ENCODE measurements at places on chromosomes 1 and 21.
A peak's percentile ranks its signal among the peaks of the same experiment; 100 is the strongest.

- no peak for DNase-seq
Measured at GRCh38 chr21:45151445-45152160, 77.2 kb downstream of the ADARB1 start.

GRCh38 chr21:35113064-35113463 is 64.0 kb upstream of the RUNX1 start:
- DNase-seq = no peak

- DNase-seq = no peak
Measured at GRCh38 chr1:196385109-196385508, 223.1 kb downstream of the KCNT2 start.

GRCh38 chr1:68745451-68745850 is 248.6 kb upstream of the DEPDC1 start:
- no peak for DNase-seq

DNA sequence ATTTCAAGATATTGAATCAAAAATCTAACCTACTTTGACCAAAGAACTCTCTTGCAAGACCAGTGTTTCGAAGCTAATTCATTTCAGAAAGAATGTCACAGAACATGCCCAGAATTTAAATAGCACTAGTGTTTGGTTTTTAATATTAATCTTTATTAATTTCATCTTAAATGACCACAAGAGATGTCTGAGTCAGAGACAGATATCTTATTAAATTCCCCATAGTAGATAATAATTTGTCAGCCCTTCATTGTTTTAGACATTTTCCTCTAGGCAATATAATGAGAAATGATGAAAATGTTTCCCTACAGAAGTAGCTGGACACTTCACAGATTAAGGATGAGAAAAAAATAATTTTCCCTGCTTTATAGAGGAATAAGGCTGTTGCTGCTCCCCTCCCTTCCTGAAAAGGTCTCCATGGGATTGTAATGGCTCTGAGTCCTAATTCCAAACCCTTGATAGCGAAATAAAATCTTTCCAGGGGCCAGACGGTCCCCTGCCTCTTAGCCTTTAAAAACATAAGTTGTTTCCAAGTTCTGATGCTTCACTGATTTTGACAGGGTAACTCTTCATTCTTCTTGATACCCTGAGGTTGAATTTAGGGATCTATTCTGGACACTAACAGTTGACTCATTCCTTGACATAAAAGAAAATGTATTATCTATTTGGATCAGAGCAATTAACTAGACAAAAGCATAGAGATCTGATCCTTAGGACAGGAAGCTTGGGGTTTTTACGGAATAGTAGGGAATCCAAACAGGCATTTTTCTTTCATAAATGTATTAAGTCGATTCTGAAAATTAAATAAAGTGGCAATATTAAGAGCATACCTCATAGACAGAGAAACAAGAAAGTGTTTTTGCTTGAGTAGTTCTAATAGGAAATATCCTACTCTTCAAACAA is 820.8 kb downstream of the BRINP3 start:
- DNase-seq = no peak

DNA sequence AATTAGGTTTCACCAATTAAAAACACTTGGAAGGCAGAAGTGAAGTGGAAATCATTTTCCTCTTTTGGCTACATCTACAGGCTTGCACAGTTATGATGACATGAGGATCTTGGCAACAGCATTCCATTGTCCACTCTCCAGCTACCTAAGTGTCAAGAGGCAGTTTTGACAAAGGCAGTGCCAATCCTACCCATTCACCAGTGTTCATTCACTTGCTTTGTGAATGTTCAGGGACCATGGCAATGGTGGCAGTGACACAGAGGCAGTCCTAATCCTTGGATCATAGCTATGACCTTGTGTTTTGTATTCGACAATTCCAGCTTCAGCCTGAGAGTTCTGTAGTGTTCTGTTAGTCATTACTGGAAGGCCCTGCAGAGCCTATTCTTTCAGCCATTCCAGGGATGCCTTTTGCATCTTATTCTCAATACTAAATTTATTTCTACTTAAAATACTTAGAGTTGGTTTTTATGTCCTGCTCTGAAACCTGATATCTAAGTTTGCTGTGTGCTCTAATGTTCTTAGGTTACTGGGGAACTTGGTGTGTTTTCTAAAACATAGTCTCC is 36.7 kb downstream of the CRB1 start:
- no peak for DNase-seq

GRCh38 chr21:34835526-34835925 is 166.7 kb downstream of the CLIC6 start:
- DNase-seq = peak; percentile 62

GRCh38 chr1:177209357-177209756 is 38.6 kb downstream of the BRINP2 start:
- peak; percentile 100 for DNase-seq

DNA sequence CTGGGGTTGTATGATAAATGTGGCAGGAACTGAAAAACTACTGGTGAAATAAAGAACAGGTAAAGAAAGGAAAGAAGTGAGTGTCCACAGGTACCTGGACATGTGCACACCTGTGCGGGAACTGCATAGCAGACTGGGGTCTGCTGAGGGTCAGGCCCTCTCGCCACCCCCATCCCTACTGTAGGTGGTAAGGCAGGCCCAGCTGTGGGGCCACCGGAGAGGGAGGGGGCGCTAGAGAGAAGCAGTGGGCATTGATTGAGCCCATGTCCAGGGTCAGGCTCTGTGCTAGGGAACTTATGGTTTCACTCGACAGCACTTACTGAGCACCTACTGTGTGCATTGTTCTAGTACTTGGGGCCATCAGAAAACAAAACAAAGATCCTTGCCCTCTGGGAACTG is 400.5 kb downstream of the MATN1 start:
- no peak for DNase-seq

GRCh38 chr21:16243396-16243795 is 513.6 kb downstream of the USP25 start:
- DNase-seq = no peak

DNA sequence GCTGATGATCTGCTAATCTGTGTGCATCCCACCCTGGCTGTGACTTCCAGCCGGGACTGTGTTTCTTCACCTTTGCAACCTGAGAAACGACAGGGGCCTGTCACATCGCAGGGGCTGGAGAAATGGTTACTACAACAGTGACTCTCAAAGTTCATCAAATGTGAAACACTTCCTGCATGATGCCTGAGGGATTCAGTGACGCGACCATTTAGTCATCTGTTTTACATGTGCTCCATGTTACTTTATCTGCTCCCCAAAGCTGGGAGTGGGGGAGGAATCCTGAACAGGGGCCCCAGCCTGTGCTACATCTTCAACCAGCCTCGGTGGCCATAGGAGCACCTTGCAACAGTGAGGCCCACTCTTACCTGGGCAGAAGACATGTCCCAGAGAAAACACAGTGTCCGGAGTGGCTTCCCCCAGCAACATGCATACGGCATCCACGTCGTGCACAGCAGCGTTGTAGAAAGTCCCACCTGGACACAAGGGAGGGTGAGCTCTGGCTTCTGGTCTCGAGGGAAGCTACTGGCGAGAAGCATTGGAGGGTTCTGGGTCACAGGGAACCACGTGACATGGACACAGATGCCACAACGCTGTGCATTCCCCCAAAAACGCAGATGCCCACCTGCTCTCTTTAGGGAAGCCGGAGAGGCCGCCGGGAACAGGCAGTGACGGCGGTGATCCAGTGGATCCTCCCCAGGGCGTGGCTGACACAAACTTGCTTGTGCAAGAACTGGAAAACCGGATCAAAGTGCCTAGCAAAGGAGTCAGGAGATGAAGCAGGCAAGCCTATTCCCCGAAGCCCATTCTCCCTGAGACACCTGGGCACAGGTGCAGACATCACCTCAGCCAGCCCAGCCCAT is 9.6 kb upstream of the CCDC27 start:
- DNase-seq = no peak

GRCh38 chr1:1112237-1112985 is 3.5 kb downstream of the C1orf159 start:
- DNase-seq = no peak

- peak; percentile 57 for DNase-seq
Measured at GRCh38 chr1:53449021-53449420, 10.2 kb upstream of the DMRTB1 start.

DNA sequence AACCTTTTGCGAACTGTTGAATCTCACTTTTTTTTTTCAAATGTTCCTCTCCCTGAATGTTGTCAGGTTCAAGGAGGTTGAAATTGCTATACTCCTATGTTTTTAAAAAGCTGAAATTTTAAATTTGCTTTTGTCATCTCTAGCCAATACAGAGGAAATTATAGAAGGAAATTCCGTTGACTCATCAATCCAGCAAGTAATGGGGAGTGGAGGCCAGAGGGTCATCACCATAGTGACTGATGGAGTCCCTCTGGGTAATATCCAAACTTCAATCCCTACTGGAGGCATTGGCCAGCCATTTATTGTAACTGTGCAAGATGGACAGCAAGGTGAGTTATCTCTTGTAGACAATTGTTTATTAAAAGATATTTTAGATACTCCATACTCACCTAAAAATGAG is 36.3 kb downstream of the GABPB2 start:
- DNase-seq = no peak

DNA sequence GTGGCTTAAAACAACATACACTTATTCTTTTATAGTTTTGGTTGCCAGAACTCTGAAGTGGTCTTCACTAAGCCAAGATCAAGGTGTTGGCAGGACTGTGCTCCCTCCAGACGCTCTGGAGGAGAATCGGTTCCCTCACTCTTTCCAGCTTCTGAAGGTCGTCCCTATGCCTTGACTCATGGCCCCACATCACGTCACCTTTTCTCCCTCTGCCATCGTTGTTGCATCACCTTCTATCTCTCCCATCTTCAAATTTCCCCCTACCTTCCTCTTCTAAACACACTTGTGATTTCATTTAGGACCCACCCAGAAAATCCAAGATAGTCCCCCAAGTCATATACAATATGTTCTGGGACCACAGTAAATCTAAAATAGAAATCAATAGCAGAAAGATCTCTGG is 12.4 kb downstream of the HHIPL2 start:
- DNase-seq = no peak

DNA sequence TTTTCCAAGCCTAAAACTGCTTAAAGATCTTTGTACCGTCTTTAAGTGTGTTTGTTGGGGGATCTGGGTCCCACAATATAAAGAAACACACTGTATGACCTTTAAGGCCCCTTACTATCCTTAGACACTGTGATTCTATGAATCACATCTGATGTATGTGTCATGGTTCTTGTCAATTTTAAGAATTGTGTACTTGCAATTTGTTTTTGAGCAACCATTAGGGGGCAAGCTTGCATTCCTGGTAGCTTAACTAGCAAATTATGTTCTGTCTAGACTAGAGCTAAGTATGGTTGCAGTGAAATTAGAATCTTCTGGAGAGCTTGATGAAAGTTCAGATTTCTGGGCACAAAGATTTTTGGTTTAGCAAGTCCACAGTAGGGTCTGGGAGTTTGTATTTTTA is 219.5 kb downstream of the TPR start:
- peak; percentile 38 for DNase-seq

DNA sequence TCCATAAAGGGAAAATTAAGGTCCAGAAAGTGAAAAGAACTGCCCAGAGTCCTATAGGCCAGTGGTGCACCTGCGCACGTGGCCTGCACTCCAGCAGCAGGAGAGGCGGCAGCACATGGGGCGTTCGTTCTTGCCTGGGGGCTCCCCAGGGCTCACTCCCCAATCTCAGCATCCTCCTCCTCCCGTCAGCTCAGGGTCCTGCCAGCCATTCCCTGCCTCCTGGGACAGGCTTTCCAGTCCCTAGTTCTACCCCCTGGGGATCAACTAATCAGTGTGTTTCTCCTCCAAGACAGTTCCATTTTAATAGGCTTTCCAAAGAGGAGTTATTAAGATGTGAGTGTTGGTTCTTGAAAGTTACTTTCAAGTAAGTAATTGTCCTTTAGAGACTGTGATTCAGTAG is 1.2 kb upstream of the A3GALT2 start:
- no peak for DNase-seq

DNA sequence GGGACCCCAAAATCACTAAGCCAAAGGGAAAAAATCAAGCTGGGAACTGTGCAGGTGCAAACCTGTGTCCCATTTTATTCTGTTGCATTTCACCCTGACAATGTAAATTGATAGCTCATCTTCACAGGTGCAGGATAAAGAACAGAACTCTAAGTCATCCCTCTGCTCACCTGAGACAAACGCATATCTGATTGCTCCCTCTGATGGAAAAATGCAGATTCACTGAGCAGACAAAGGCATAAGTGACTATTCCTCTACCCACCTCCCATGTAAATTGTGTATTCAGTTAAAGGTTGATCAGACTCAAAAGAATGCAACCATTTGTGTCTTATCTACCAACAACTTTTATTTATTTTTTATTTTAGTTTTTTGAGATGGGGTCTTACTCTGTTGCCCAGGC is 644.2 kb downstream of the PTPRU start:
- no peak for DNase-seq

DNA sequence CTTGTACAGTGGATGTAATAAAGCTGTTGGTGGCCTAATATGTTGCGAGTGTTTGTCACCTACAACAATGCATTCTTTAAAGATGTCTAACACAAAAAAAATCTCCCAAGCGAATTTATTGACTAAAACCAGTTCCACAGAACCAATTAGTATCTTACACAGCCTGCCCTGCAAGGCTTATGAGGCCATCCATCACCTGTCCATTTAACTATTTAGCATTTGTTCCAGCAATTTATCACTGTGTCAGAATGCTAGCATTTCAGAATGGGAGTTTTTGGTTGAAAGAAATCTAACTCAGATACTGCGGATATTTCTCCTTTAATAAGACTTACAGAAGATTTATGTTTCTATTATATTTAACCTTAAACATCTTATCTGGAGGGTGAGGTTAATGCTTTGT is 831.1 kb upstream of the PRMT6 start:
- DNase-seq = no peak

DNA sequence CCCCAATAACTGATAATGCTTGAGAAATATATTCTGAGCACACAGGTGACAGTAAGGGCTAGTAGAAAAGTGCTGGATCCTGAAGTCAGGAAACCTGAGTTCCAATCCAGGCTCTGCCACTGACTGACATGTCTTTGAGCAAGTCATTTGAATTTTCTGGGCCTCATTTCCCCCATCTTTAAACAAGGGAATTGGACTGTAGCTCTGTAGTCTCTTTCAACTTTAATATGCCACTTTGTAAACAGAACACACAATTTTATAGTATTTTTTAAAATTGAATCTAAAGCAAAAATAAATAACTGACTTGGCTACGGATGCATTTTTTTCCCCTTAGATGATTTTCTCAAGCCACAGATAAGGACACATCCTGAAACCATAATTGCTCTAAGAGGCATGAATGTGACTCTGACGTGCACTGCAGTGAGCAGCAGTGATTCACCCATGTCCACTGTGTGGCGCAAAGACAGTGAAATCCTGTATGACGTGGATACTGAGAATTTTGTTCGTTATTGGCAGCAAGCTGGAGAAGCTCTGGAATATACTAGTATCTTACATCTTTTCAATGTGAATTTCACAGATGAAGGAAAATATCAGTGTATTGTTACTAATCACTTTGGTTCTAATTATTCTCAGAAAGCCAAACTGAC is 37.0 kb downstream of the LRIG2 start:
- peak; percentile 90 for DNase-seq

DNA sequence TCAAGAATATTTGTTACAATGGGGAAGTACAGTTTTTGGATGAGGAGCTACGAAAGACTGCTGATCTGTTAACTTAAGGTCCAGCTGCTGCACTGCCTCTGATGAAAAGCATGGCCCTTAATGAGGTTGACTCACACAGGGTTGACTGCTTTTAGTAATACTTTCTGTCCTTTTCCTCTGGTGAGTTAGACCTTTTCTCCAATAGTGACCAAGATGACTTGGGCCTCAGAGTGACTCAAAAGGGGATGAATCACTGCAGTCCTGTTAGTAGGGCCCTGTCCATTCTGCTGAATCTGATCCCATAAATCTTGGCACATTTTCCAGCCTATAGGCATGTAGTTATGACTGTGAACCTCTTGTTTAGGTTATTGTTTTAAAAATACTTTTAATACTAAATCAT is 2.7 kb downstream of the DISP1 start:
- peak; percentile 78 for DNase-seq

Measured in GM04504 (cell line).